GM12891 (cell line): ENCODE measurements at places on chromosomes 7 and 10.

- no peak for DNase-seq
Measured at GRCh38 chr10:110706690-110707098, 62.6 kb downstream of the RBM20 start.

- DNase-seq = no peak
Measured at GRCh38 chr10:69449841-69450240, 1.4 kb upstream of the TSPAN15 start.

GRCh38 chr10:106959521-106959920 lies 205.0 kb downstream of the SORCS1 start:
- DNase-seq = no peak

GRCh38 chr7:77685233-77685632 lies 11.0 kb upstream of the RSBN1L start:
- DNase-seq = no peak

DNA sequence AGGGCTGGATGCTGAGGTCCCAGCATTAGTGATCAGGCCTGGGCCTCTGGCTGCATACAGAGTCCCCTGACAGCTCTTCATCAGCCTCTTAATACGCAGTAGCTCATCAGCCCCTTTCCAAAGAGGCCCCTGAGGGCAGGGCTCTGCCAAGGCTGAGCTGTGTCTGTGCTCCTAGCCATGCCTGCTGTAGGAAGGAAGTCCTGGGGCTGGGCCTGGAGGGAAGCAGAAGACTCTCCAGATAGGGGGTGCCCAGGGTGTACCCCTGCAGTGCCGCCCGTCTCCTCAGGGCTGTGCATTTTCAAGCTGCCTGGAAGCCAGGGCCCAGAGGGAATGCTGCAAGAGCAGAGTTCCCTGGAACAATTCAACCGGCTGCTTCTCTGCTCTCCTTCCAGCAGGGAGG lies 7.3 kb upstream of the RET start:
- no peak for DNase-seq

GRCh38 chr7:110779339-110779738 lies 311.6 kb upstream of the LRRN3 start:
- DNase-seq = no peak

- DNase-seq = no peak
Measured at GRCh38 chr10:60465801-60466200, 76.1 kb upstream of the ANK3 start.

GRCh38 chr10:23556727-23557440 lies 118.0 kb downstream of the OTUD1 start:
- DNase-seq = no peak

DNA sequence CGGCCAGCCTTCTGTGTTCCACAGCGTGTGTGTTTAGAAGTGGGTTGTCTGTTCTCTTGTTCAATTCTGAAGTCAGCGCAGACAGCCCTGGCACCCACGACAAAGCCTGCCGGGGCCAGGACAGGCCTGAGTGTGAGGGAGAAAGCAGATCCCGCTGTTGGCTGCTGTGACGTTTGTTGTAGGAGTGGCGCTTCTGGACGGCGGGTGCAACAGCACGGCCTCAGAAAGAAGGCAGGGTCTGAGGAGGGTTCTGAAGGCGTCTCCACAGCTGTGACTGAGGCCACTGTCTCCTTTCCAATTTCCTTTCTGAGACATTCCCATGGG lies 76.2 kb downstream of the VIPR2 start:
- no peak for DNase-seq

DNA sequence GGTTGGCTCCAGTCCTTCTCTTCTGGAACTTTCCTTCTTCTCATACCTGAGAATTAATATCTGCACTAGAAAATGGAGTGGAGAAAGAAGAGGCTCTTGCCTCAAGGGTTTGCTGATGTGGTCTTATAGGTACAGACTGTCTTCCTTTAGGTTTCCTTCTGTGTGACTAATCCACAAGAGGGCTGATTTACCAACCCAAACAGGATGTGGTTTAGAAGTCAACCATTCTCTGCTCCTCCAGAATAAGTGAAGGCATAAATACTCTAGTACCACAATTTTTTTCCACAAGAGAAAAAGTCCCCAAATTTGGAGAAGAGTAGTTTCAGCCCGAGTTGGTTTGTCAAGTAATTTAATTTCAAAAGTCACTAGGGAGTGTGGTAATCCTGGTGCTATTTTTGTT lies 85.8 kb downstream of the NRP1 start:
- no peak for DNase-seq

DNA sequence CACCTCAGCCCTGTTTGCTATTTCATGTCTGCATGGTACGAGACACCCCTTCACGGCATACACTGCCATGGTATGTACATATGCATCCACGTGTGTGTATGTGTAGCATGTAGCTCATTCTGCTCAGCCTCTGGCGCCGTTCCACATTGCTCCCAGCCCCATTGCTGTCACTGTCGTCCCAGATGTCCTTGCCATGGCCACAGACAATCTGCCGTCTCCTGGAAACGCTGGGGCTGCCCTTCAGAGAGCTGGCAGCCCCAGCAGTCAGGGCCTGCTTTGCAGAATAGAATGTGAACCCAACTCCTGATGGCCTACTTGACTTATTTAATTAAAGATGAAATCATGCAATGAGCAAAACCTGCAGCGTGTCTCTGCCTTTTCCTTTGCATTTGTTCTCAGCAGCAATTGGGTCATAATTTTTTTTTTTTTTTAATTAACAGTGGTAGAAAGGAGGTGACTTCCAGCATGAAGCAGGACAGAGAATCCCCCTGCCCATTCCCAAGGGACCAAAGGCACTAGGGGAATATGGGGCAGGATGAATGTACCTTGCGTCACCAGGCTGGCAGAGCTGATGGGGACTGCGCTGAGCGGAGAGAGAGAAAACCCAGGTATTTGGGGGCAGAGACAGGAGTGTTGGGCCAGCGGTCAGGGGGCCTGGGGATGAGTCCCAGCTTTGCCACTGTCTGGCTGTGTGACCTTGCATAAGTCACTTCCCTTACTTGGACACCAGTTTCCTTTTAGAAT lies 49.2 kb downstream of the CHST3 start:
- DNase-seq = no peak

GRCh38 chr10:132188331-132188730 lies 1.6 kb downstream of the DPYSL4 start:
- no peak for DNase-seq

GRCh38 chr10:13659887-13660550 lies 73.3 kb downstream of the PRPF18 start:
- DNase-seq = peak; percentile 69

GRCh38 chr10:69472544-69472943 lies 21.3 kb downstream of the TSPAN15 start:
- DNase-seq = no peak

GRCh38 chr10:120538091-120538490 lies 81.1 kb downstream of the PLPP4 start:
- no peak for DNase-seq

DNA sequence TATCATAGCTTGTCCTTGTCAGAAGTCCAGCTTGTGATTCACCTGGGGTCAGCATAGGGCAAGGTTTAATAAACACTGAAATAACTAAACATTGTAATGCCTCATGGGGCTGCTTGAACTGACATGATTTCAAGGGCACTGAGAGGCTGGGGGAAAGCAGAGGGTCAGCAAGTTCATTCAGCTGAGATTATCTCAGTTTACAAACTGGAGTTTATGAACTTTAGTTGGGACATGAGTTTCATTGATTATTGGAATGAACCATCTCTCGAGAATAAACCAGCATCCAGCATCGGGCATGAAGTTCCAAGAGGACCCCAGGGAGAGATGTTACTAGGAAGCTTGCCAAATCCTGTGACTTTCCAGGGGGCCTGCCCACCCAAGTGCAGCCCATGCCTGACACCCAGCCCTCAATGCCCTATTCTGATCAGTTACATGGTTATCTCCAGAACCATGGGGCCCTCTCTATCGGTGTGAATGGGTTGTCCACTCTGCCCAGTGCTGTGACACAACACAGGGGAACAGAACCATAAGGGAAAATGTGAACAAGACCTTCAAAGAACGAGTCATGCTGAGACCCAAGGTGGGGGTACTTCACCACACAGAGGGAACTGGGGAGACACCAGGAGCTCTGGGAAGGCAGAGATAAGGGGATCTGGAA lies 7.9 kb upstream of the CYP3A7 start:
- DNase-seq = no peak

- DNase-seq = no peak
Measured at GRCh38 chr7:107332488-107333269, 137.2 kb upstream of the GPR22 start.

GRCh38 chr10:44396671-44397191 lies 11.8 kb upstream of the CXCL12 start:
- DNase-seq = no peak

- no peak for DNase-seq
Measured at GRCh38 chr10:119219871-119220270, 12.5 kb downstream of the GRK5 start.

DNA sequence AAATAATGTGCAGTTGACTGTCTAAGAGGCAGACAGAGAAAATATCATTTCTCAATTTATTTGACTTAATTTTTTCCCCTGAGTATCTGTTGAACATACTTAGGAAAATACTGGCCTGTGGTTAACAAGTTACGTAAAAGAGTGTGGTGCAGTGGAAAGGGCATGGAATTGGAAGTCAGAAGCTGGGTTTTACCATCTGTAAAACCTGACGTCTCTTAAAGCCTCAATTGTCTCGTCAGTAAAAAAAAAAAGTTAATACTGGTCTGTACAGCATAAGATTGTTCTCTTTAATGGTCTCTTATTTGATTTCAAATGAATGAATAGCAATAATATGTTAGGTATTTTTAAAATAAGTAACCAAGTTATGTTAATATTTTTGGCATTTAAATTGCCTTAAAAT lies 67.8 kb downstream of the PHTF2 start:
- no peak for DNase-seq

DNA sequence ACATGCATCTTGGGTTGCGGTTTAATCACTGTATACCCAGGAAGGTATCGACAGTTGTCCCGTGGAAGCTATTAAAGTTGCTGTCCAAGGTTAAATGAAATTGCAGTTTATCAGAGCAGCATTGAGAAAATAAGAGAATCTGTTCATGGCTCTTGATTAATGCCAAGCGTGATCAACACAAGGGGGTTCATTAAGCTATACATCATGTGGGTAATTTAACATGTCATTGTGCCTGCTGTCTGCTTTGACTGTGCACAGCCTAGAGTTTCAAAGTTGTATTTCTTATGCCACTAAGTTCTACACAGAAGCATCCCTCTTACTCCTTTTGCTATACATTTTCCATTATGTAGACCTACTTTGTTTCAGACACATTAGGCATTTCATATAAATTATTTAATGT lies 74.8 kb upstream of the SP8 start:
- no peak for DNase-seq

DNA sequence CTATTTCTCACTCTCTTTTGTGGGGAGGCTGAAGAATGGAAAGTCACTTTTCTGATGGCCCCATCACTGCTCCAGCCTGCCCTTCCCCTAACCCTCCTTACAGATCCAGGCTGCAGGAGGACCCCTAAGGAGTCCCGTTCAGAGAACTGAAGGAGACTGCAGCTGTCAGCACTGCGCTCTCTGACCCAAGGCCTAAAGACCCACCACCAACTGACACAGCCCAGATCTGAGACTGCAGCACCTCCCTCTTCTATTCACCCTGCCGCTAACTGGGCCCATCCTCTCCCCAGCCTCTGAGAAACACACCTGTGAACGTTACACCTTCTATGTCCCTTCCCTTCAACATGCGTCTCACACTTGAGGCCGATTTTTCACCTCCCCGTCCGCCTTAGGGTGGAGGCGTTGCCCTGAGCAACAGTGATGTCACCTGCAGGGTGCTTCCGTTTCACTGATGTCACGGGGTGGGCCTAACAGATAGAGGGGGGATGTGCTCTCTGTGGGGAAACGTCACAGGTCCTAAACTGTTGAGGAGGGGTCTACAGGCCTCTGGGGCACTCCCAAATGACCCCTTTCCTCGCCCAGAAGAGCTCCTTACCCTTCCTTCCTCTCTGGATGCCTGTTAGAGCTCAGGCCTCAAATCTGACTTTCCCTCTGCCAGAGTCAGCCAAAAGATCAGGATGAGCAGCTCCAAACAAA lies 5.1 kb downstream of the ITPRIP start:
- DNase-seq = no peak

GRCh38 chr10:110081911-110082310 lies 74.1 kb downstream of the ADD3 start:
- no peak for DNase-seq

DNA sequence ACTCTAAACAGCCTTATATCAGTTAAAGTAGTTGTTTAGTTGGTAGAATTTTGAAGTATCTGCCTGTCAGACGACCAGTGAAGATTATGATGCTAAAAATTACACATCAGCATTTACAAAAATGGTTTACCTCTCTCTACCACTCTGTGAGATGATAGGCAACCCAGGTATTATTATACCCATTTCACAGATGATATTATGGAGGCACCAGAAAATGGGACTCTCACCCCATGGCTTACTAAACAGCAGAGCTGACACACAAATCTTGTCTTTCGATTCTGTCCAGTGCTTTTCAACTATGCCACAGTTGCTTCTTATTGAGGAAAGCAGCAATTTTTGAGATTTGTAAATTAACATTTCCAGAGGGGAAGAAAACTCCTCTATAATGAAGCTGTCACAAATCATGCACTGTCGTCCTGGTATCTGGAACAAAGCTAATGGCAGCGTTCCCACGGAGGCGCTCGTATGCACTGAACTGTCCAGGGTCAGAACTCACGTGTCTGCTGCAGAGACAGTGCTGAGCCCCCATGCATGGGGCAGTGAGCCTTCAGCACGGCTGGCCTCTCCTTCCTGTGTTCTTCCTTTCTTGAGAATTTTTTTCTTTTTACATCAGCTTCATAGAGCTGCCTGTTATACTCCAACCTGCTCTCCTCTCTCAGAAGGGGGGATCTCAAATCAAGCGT lies 381.1 kb downstream of the SDK1 start:
- no peak for DNase-seq
